ENCODE measurements at places on chromosomes 7 and 10. TPM values are rescaled to one million over a fixed set of nuclear protein-coding genes. Genes with fewer than 3 reads are reported as not detected.

DNA sequence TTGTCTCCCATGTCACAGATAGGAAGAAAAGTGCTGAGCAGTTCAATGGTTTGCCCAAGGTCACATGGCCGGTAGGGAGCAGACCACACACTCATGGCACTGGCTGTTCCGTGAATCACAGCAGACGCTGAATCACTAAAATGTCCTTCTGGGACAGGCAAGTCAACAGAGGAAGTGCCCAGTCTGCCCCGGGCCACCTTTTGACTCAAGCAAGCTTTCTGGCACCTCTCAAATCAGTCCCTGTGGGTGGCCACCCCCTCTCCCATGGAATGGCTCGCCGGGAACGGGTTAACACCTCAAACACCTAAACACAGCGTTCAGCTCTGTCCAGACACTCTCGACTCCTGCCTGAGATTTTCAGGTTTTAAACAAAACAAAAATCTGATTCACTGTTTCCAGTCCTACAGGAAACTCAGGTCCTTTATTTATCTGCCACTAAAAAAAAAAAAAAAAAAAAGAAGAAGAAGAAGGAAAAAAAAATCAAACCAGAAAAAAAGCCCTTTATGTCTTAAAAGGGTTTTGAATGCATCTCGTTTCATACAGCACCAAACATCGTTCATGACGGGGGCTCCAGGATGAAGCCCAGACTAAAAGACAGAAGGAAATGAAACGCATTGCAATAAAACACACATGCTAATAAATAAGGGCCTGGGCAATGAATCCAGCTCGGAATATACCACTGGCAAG lies 15.5 kb downstream of the CARD11 start:
- no peak for DNase-seq

DNA sequence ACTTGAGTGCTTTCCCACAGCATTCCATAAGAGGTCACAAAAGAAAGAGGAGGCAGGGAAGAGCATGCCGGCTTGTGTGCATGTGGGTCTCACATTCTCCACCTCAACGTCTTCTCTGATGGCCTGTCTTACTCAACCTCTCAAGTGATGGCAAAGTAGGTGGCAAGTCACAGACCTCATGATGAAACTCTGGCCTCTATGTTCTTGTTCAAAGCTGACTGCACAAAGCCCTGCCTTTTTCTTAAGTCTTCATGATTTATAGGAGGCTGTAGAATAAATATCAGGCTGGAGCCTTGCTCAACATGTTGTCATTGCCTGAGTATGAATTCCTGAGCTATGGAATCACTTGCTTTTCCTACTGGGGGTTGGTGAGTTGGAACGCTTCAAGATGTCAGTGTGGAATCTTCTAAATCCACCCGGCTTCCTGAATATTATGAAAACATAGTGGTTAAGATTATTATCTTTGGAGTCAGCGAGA lies 213.6 kb upstream of the INHBA start:
- no peak for DNase-seq

DNA sequence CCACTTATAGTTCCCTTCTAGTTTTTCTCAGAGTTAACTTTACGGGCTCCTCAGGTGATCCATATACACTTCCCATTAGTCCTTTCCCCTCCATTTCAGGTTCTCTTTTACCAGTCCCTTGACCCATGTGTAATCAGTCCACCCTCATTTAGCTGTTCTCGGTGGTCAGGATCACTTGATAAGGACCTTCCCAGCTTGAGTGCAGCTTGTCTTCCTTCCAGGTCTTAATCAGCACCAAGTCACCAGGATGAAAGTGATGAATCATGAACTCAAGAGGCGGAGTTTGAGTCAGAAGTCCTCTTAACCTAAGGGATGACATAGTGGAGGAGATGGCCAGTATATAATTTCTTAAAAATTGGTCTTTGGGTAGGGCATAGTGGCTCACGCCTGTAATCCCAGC lies 63.1 kb upstream of the CNTNAP2 start:
- no peak for DNase-seq

DNA sequence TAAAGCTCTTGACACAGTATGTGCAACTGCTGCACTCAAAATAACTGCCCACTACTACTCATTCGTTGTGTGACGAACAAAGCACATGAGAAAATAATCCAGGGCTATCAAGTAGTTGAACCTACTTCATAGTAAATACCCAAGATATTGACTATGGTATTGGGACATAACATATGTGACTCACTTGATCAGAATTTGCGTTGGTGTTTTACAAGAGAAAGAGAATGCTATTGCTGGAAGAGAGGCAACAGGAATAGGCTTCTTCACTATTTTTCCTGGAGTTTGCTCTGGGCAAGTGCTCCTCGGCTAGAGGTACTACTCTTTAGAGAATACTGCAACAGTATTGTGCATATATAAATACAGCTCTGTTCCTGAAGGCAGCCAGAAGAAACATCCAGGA lies 2.5 kb downstream of the DGKB start:
- no peak for DNase-seq

DNA sequence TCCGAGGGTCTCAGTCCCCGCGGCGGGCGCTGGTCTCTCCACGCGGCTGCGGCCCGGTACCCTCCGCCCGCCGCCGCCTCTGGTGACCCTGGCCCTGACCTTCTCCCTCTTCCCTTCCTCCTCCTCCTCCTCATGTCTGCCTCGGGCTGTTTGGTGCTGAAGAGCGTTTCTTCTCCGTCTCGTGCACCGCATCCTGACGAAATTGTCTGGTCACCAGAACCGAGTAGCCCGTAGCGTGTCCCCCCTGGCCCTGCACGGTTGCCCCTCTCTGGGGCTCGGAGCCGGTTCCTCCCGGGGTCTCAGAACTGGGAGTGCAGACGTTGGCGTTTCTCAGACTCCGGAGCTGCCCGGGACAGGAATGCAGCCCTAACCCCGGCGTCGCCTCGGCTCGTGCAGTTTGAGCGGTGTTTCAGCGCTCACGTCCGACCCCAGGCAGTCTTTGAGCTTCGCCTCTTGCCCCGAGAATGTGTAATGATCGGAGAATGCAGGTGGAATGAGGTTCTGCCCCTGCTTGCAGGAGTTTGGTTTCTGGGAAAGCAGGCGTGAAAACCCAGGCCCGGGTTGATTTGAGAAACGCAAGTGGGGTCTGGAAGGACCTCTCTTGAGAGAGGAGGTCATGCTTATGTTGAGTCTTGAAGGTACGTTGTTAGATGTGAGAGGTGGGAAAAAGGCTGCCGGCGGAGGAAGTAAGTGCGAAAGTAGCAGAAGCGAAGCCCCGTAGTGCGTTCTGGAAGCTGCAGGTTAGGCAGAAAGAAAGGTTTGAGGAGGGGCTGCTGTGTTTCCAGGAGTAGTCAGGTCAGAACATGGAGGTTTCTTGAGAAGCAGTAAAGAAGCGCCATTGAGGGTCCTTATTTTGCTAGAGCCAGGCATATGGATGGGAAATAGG lies 743 bp downstream of the RBM17 start:
- DNase-seq = peak; percentile 55

The COL17A1 gene
- total RNA-seq = 3.6 TPM
